Activated CD8-positive, alpha-beta memory T cell treated with anti-CD3 and anti-CD28 coated beads for 4 hours (primary cell): ENCODE measurements at places on chromosomes 3 and 15.

DNA sequence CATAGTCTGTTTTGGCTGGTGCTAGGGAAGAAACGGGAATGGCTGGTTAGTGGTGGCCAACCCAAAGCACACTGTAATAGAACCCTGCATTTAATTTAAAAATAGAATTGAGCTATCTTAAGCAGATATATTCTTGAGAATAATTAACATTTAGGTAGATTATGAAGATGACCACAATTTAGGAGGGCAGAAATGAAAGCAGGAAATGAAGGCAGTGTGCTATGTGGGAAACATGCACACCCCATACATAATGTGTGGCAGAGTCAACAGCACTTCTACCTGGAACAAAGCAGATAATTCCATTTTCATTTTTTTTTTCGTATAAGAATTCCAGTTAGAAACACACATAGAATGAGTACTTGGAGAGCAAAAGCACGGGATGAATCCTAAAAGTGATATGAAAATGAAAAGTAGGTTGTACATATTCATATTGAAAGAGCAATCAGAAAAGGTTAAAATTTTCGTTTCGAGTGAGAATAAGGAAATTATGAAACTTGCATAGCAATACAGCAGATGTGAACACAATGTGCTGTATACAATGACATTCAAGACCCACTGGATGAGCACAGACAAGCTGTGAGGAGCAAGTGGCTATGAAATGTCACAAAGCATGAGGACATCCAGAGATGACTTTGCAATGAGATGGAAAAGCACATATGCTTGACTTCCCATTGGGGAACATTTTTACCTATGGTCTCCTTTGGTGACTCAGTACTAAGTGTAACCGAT is 102.6 kb downstream of the TFG start:
- DNase-seq = no peak

GRCh38 chr15:73051391-73051806 is 864 bp upstream of the NEO1 start:
- no peak for DNase-seq

GRCh38 chr15:48520376-48521155 is 124.9 kb downstream of the FBN1 start:
- no peak for DNase-seq

- DNase-seq = no peak
Measured at GRCh38 chr15:57422113-57422754, 45.9 kb downstream of the CGNL1 start.

GRCh38 chr3:71423151-71423906 is 160.2 kb downstream of the FOXP1 start:
- DNase-seq = no peak
